ENCODE measurements at places on chromosomes 13 and 19. TPM values are rescaled to one million over a fixed set of nuclear protein-coding genes. Genes with fewer than 3 reads are reported as not detected.

- no peak for DNase-seq
Measured at GRCh38 chr19:48466561-48467325, 2.4 kb upstream of the CYTH2 start.

Gene ERCC1
- polyA plus RNA-seq: 90.2 TPM

Gene COL5A3
- polyA plus RNA-seq: 1.7 TPM

GRCh38 chr13:48299591-48299990 lies 4.0 kb upstream of the RB1 start:
- DNase-seq: no peak

Gene PSG1
- polyA plus RNA-seq: 0.58 TPM

DNA sequence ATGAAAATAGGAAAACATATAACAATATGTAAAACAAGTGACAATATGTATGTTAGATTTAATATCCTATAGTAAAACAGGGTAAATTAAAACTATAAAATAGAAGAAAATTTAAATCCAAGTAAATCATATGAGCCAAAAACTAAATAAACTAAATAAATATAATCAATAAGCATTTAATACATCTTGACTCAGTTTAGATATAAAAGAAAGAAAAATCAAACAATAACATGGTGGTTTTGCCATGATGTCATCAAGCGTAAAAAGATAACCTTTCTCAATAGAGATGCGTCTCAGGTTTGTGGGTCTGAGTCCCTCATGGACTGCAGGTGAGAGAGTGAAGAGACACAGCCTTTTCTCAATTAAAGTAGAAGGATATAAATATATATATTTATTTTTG lies 26.6 kb upstream of the ZNF331 start:
- DNase-seq: no peak

- DNase-seq: no peak
Measured at GRCh38 chr13:102965802-102966201, 100.4 kb downstream of the SLC10A2 start.
